ENCODE measurements at places on chromosomes 13 and 19. TPM values are rescaled to one million over a fixed set of nuclear protein-coding genes. Genes with fewer than 3 reads are reported as not detected.

Gene PLIN4
- 0.90 TPM for polyA plus RNA-seq

Gene SIGLEC7
- polyA plus RNA-seq: 0.82 TPM

Gene WDR87
- polyA plus RNA-seq: 0.04 TPM

Gene GFY
- polyA plus RNA-seq: not detected

Gene PSG2
- not detected for polyA plus RNA-seq

Gene SIGLEC10
- 1.7 TPM for polyA plus RNA-seq

Gene WTIP
- 31.5 TPM for polyA plus RNA-seq

Gene NDUFA11
- 116 TPM for polyA plus RNA-seq

Gene TEX26
- polyA plus RNA-seq: 1.6 TPM

Gene CBLC
- 4.3 TPM for polyA plus RNA-seq

Gene LRRC4B
- polyA plus RNA-seq: 7.8 TPM

Gene CLEC17A
- polyA plus RNA-seq: 0.15 TPM

Gene DMPK
- 43.9 TPM for polyA plus RNA-seq

Gene RFXAP
- 20.0 TPM for polyA plus RNA-seq

Gene VSTM2B
- not detected for polyA plus RNA-seq

Gene PNMA8A
- polyA plus RNA-seq: 11.6 TPM

Gene ZNF582
- polyA plus RNA-seq: 6.7 TPM

- no peak for DNase-seq
Measured at GRCh38 chr13:32859707-32860292, 156.4 kb upstream of the KL start.

- DNase-seq: no peak
Measured at GRCh38 chr13:79534596-79534995, 53.6 kb downstream of the NDFIP2 start.

GRCh38 chr13:41271456-41272285, 8.3 kb upstream of the MTRF1 start:
- no peak for DNase-seq

GRCh38 chr19:32864318-32865007, 5.1 kb downstream of the SLC7A9 start:
- DNase-seq: no peak

- no peak for DNase-seq
Measured at GRCh38 chr19:29320086-29320485, 107.1 kb upstream of the UQCRFS1 start.

GRCh38 chr13:49608651-49609331, 19.5 kb upstream of the ARL11 start:
- DNase-seq: no peak

DNA sequence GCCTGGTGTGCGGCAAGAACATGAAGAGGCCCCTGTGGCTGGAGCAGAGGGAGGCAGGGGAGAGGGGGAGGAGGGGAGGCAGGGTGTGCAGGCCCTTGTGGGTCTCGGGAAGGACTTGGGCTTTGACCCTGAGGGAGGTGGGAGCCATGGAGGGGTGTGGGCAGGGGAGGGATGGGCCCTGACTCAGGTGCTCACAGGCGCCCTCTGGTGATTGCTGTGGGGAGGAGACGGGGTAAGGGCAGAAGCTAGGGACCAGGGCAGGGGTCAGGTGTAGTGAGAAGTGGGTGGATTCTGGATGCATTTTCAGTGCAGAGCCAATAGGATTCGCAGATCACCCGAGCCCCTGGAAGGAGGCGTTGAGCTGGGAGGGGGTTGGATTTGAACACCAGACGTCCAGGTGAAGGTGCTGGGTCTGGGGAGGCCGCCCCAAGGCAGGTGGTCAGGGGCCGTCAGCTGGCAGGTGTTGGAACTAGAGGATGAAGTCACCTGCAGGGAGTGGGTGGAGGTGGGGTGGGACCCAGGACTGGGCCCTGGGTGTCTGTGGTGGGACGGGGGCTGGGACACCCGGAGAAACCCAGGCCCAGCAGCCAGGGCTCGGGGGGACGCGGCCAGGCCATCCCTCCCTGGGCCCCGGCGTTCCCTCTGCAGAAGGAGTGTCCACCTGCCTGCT, 185.4 kb downstream of the KDM4B start:
- DNase-seq: no peak

DNA sequence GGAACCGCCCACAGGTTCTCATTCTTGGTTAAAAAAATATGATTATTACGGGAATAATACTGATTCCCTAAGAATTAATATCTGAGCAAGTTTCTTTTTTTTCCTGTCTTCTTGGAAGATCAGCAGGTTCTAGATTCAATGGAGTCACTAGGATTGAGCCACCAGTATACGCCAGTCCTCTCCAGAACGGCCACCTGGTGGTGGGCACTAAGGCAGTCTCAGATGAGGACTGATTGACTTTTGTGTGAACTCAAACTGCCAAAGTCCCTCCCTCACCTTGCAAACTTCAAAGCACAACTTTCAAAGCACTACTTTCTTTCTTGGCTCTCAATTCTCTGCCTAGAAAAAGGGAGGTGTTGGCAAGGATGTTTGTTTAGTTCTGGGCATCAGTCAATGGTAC, 33.3 kb upstream of the ALOX5AP start:
- no peak for DNase-seq

DNA sequence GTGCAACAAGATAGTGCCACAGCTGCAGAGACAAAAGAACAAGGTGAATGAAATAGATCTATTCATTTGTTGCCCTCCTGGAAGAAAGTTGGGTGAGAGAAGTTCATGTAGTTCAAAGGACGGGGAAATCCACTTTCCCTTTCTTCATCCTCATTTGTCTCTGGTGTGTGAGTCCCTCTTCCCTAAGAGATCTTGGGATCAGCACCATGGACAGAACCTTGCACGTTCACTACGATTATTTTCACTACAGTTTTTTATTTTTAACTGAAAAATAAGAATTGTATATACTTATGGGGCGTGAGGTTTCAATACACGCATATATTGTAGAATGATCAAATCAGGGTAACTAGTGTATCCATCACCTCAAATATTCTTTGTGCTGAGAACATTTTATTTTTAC, 29.2 kb downstream of the NLRP5 start:
- DNase-seq: no peak

- DNase-seq: no peak
Measured at GRCh38 chr13:29702912-29703351, 107.4 kb upstream of the SLC7A1 start.

GRCh38 chr13:73025217-73026012, 33.4 kb upstream of the KLF5 start:
- DNase-seq: no peak

GRCh38 chr13:19345916-19346422, 164.3 kb upstream of the TUBA3C start:
- no peak for DNase-seq

- no peak for DNase-seq
Measured at GRCh38 chr13:32252812-32253438, 62.2 kb downstream of the ZAR1L start.

DNA sequence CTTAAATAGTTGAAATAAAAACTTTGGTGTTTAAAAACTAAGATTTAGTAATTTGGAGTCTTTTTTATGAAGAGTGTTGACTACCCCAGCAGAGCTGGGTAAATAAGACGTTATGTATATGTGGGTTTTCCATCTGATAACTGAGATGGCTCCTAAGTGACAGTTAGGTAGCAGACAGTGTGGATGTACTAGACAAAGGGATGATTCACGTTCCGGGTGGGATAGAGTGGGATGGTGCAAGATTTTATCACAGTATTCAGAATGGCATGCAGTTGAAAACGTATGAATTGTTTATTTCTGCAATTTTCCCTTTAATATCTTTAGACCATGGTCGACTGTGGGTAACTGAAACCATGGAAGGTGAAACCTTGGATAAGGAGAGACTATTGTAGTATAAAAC, 50.4 kb downstream of the NAA16 start:
- no peak for DNase-seq

DNA sequence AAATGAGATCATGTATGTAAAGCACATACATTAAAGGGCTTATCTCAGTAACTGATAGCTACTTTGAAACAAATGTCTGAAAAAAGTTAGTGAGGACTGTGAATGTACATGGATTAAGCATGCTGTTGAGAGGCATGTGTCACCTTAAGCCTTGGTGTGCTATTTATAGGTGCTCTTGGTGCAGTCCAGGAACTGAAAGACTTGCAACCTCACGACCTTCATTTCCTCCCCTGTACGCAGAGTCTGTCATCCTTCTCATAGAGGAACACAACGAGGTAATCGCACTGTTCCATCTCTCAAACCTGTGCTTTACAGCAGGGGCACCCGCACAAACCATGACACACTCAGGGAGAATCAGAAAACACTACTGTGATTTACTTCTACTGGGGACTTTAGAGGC, 65.6 kb downstream of the UFM1 start:
- DNase-seq: no peak

DNA sequence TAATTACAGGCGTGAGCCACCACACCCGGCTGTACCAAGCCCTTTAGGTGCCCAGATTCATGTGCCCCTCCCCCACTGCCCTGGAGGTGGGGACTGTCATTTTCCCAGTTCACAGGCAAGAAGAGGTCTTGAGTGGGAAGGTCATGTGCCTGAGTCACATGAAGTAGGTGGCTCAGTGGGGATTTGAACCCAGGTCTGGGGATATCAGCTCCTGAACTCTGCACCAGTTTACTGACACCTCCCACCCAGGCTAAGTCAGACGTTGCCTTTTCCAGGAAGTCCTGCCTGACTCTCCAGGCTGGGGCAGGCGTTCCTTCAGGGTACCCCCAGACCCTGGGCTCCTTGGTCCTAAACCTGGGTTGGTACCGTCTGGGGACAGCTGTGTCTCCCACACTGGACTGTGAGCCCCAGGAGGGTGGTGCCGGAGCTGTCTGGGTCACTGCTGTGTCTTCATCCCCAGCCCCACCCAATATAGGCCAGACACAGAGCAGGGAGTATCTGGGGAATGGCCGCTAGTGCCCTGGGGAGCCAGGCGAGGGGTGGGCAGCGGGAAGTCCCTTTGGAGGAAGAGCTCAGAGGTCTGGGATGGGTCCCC, 8.6 kb downstream of the VASP start:
- DNase-seq: no peak

DNA sequence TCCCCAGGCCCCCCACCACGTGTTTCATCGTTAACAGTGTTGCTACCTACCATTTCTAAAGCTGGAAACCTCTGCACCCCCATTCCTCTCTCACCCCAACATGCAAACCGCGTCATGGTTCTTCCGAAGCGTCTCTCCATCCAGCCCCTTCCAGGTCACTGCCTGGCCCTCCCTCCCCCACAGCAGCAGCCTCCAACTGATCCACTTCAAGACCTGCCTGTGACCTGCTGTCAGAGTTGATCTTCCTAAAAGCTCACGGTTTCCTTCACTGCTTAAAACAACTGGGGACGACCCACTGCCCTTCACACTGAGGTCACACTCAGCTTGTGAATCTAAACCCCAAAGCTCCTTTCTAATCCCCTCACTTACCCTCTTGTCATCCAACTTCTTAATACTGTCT, 47.7 kb downstream of the STK24 start:
- no peak for DNase-seq

GRCh38 chr19:34649886-34650543, 26.9 kb downstream of the SCGB2B2 start:
- no peak for DNase-seq

- no peak for DNase-seq
Measured at GRCh38 chr13:60590800-60591747, 194.1 kb downstream of the TDRD3 start.

- DNase-seq: no peak
Measured at GRCh38 chr19:45090034-45090433, 2.9 kb upstream of the PPP1R37 start.

DNA sequence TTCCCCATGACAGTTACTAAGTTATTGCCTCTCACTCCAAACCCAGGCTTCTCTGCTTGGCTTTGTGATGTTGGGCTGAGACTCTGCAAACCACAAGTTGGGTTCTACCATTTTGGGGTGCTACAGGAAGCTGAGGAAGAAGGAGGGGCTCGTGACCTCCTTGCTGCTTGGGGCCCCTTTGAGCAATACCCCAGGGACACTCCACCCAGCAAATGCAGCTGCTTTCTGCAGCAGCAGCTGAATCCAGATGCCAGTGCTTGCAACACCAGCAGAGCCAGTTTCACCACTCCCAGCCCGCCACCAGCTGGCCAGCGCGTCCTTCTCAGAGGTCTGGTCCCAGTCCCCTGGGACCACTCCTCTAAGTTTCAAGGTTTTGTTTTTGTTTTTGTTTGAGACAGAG, 22.0 kb upstream of the UBAC2 start:
- DNase-seq: no peak

- DNase-seq: no peak
Measured at GRCh38 chr19:15014579-15014978, 34.7 kb upstream of the CASP14 start.

DNA sequence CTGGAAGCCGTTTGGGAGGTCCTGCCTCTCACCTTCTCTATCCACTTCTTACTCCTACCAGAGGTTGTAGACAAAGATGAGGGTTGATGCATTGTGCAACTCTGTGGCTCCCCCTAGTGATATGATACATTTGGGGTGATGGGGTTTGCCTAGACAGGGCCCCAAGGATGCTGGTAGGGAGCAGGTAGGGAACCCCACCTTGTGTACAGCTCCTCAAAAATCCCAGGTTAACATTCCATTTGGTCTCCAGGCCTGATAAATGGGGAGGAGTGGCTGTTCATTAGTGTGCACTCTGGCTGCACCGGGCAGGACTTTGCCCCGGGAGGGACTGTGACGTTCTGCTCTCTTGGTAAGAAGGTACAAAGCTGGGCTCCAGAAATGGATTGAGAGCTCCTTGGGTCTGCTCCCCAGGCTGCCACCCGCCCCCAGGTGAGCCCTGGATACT, 19.2 kb downstream of the SIGLEC8 start:
- no peak for DNase-seq

- no peak for DNase-seq
Measured at GRCh38 chr13:113210833-113211232, 1.4 kb downstream of the CUL4A start.

- no peak for DNase-seq
Measured at GRCh38 chr19:44305457-44305856, 632 bp upstream of the ZNF235 start.

GRCh38 chr13:36126491-36126890, 4.7 kb downstream of the DCLK1 start:
- no peak for DNase-seq

- DNase-seq: no peak
Measured at GRCh38 chr13:70330697-70331361, 222.6 kb upstream of the KLHL1 start.

- DNase-seq: no peak
Measured at GRCh38 chr13:35824395-35824794, 306.8 kb downstream of the DCLK1 start.

DNA sequence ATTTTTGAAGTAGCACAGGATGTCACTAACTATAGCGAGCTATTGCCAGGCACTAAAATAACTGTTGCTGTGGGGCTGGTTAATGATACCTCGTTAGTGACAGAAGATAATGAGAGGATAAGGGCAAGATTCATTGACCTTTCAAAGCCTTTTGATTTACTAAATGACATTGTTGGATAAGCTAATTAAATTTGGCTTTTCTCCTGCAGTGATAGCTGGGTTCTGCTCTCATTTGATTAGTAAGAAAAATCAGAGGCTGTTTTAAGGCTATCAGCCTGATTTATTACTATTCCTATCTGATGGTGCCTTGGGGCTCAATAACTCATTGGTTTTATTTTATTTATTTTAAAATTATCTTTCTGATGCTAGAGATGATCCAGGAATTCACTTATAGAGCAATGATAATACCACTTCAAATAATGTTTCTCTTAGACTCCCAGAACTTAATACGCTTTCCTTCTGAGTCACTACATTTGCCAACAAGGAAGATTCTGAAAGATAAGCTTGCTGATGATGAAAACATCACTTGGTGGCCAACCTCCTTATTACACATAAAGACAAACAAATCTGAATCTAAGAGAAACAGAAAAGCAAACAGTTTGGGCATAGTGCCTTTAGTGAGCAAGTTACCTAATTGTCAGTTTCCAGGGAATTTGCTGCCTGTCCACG, 501.3 kb upstream of the ARGLU1 start:
- DNase-seq: no peak

GRCh38 chr13:110275931-110276552, 30.9 kb downstream of the COL4A1 start:
- DNase-seq: no peak

- DNase-seq: no peak
Measured at GRCh38 chr13:114002771-114003321, 29.0 kb upstream of the C13orf46 start.
